ENCODE measurements at places on chromosomes 1 and 21.

- no peak for DNase-seq
Observed at GRCh38 chr1:21865943-21866706, 54.1 kb downstream of the LDLRAD2 start.

DNA sequence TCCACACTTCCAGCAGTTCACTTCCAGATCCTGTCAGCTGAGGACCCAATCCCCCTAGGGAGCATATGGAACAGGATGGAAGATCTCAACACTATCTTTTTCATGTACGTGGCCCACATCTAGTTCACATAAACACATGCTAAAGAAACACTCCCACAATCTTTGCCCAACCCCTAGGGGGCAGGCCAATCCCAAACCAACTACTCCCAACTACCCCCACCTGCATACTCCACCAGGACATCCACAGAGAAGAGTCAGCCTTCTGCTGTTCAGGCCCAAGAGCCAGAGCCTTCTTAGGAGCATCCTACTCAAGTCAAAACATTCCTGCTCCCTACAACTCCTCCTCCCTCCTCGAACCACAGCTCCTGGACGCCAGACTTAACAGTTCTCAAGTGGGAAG, 5.6 kb upstream of the SLC5A9 start:
- DNase-seq, result no peak

DNA sequence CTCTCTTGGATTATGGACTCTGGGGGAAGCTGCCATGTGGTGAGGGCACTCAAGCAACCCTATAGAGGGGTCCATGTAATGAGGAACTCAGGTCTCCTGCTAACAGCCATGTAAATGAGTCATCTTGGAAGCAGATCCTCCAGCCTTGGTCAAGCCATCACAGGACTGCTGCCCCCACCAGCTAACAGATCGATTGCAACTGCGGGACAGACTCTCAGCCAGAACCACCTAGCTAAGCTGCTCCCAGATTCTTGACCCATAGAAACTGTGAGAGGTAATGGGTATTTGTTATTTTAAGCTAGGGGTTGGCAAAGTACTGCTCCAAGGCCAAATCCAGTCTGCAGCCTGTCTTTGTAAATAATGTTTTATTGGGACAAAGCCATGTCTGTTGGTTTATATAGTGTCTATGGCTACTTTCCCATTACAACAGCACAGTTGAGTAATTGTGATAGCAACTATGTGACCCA, 27.6 kb upstream of the MAP3K7CL start:
- no peak for DNase-seq

GRCh38 chr1:30249446-30250337, 473.7 kb downstream of the MATN1 start:
- DNase-seq, result no peak

- DNase-seq, result no peak
Observed at GRCh38 chr1:168786476-168787330, 57.7 kb upstream of the DPT start.

GRCh38 chr1:230196077-230196476, 129.0 kb downstream of the GALNT2 start:
- no peak for DNase-seq

GRCh38 chr1:197814306-197814705, 39.0 kb upstream of the DENND1B start:
- no peak for DNase-seq

DNA sequence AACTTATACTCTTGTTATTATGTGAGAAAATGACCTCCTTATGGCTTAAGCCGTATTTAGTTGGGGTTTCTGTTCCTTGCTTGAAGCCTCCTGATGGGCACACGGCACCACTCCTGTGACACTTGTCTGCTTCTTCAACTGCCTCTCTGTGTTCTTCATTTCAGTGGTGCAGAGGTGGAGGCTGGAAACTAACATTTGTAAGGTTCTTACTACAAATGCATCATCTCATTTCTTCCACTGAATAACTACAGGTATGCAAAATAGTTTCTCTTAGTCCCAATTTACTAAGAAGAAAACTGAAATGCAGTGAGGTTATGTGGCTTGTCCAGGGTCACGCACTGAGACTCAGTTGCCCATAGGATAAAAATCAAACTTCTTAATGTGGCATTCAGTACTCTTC, 23.6 kb upstream of the ZNF362 start:
- no peak for DNase-seq

DNA sequence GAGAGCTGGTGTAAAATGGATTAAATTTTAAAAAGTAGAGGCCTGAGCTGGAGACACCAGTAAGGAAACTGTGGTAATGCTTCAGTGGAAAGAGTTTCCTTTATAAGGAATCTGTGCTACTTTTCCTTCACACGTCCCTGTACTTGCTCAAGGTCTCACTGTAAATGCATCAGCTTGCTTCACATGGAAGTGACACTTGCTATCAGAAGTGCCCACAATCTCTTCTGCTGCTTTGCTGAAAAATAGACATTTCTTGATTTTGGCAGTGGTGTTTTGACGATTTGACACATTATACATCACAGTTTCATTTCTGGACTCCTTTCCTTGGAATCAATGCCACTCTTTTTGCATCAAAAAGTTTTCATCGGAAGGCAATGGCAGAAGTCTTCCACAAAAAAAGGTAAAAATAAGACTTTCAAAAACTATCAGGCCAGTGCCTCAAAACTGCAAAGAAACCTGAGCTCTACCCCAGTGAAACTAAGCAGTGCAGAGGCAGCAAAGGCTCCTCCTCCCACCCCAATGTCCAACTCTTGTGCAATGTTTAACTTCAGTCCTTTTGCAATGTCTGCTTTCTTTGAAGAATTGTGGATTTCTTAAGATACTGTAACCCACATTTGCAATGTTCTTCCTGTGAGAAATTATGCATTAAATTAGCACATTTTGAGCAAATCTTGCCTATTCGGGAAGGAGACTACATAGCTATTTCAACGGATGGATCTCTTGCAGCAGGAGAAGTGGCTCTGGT, 18.4 kb upstream of the TSPAN2 start:
- DNase-seq, result no peak

- DNase-seq, result no peak
Observed at GRCh38 chr1:214473387-214473786, 78.0 kb downstream of the PTPN14 start.

DNA sequence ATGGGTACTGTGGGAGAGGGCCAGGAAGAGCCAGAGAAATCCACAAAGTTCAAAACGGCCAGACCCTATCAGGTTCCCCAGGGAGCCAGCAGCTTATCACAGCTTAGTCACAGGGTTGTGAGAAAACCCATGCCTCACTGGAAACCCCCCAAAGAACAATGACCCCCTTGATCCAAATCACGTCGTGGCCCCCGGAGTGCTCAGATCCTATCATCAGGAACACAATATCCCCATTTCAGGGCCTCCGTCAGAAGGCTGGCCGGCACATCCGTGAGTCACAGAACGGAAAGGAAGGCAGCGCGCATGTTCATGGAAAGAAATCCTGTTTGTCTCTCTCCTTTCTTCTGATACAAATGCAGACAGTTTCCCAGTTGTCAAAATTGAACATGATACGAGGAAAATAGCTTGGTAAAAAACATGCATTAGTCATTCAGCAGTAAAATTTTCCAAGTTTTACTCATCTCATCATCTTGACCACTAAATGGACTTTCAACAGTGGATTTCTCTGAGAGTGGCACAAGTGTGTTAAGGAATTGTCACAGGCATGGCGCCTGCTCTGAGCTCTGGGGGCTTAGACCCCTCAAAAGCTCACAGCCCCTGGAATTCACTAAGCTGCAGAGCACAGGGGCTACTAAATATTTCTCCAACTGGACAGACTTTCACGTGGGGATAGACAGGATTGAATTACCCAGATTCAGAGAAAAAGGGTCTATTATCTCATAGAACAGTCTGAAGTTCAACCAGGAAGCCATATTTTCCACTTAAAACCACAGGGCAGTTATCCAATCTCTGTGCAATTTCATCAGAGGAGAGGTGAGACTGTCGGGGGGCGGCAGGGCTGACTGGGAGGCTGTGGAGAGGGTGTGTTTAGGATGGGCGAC, 124.8 kb downstream of the RIPK4 start:
- no peak for DNase-seq

- no peak for DNase-seq
Observed at GRCh38 chr1:153312570-153313186, at the start of gene PGLYRP3. Gene PGLYRP3 (minus strand): TSS chr1:153312952. CDS start chr1:153310665, 2,287 bp downstream.

- no peak for DNase-seq
Observed at GRCh38 chr1:212916481-212917133, 33.7 kb upstream of the VASH2 start.

DNA sequence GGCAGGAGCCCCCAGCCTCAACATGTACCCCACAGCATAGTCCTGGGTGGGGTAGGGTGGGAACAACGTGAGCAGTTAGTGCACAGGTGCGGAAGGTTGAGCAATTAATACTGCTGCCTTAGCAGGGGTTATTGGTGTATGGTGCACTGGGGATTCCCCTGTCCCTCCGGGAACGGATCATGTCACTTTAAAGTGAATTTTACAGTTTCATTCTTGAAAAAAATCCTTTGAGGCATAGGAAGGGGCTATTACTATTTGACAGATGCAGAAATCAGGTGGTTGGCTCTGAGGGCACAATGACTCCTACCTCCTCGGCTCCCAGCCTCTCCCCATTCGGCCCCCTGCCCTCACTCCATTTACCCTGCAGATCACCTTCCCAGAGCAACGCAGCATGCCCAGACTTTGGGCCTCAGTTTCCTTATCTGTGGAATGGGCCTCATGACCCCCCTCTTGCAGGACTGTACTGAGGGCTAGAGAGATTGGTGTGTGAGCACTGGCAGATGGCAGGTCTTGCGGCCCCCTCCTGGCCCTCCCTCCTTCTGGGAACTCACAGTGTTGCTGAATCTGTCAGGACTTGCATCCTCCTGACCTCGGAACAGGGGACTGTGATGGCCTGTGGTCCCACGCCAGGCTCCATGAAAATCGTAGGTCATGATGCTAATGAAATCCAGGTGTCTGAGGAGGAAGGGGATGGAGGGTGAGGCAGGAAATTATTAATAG, 5.1 kb upstream of the MYBPH start:
- no peak for DNase-seq
